ENCODE measurements at places on chromosomes 4 and X. TPM values are rescaled to one million over a fixed set of nuclear protein-coding genes. Genes with fewer than 3 reads are reported as not detected.

DNA sequence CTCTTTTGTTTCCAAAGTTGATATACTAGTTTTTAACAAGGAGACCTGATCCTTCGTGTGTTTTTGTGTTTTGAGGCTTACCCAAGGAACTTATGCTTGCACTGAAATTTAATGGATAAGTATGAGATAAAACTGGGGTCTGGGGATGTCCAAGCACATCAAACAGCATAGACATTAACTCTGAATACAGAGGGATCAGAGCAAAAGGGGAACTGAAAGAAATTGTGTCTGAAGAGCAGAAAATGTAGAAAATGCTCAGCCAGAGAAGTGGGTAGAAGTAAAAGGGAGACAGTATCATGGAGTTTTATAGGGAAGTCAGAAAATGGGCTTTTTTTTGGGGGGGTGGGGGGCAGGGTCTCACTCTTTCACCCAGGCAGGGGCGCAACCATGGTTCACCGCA is 695.4 kb downstream of the ARAP2 start:
- no peak for DNase-seq
- H3K27ac ChIP-seq, result no peak overlapping the region
- no peaks in the 10 kb centered on the region for H3K27me3 ChIP-seq
- H3K4me3 ChIP-seq, result no peak overlapping the region
- H3K4me1 ChIP-seq, result no peaks in the 10 kb centered on the region

GRCh38 chr4:139794158-139794954 is 128.7 kb downstream of the MGST2 start:
- H3K27me3 ChIP-seq, result peaks cover 27% of the 10 kb centered on the region
- H3K4me1 ChIP-seq, result peaks cover 6% of the 10 kb centered on the region
- H3K36me3 ChIP-seq, result no peaks in the 10 kb centered on the region
- H3K4me3 ChIP-seq, result no peak overlapping the region
- H3K27ac ChIP-seq, result no peak overlapping the region

- no peaks in the 10 kb centered on the region for H3K27me3 ChIP-seq
- no peaks in the 10 kb centered on the region for H3K4me1 ChIP-seq
- H3K4me3 ChIP-seq, result no peak overlapping the region
Measured at GRCh38 chr4:72302981-72303704, 265.9 kb downstream of the ADAMTS3 start.

GRCh38 chr4:164428561-164428960 is 325.4 kb upstream of the SMIM31 start:
- H3K27ac ChIP-seq, result no peak overlapping the region
- no peaks in the 10 kb centered on the region for H3K36me3 ChIP-seq
- DNase-seq, result no peak
- H3K4me3 ChIP-seq, result no peak overlapping the region

DNA sequence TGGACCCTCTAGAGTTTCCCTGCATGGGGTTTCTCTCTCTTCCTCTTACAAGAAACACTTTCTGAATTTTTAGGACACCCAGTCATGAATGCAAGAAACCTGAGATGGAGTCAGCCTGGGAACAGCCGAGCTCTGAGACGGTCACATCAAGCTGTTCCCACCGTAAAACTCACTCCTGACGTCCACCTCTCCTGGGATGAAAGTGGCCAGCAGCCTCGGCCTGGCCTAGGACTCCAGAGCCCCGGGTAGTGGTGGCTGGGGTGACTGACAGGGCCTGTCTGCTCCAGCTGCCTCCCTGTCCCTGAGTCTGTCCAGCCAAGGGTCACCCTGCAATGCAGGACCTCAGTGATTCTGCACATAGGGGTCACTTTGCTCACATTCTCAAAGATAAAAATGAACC is 217.8 kb downstream of the SHOX start:
- DNase-seq, result no peak
- H3K27ac ChIP-seq, result no peak overlapping the region
- no peak overlapping the region for H3K4me3 ChIP-seq

DNA sequence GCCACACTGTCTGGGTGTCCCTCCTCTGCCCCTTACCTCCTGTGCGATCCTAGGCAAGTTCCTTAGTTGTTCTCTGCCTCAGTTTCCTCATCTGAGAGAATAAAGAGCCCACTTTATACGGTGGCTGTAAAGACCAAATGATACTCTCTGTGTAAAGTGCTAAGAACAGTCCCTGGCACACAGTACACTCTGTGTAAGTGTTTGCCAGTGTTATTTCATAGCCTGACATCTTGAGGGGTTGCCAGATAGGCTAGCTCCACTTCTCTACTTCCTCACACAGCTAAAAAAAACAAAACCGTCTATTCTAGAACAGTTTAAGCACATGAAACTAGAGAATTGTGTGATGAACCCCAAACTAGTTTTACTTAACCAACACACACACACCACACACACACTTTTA is 17.1 kb downstream of the SPON2 start:
- DNase-seq, result no peak
- no peak overlapping the region for H3K4me3 ChIP-seq
- no peak overlapping the region for H3K27ac ChIP-seq

DNA sequence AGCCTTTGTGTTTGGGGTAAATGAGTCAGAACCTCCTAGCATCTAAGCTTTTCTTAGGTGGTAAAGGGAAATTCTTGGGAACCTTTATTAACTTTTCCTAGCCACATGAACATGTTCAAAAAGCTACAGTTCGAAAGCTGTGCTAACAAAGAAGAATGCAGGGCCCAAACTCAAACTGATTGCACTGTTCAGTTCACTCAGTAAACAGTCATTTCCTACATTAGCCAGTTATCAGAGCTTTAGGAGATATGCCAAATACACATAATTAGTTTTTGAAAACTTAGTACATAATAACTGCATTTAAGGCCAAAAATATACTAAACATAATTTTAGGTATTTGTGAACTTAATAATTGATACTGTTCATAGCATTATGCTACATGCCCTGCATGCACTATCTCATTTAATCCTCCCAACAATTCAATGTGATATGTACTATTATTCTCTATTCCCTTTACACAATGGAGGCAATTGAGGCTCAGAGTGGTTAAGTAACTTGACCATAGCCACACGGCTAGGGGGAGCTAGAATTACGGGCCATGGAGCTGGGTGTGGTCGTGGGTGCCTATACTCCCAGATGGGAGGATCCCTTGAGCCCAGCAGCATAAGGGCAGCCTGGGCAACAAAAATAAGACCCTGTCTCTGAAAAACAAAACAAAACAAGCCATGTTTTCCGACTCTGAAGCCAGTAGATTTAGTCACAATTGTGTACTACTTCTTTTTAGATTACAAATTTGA is 43.9 kb upstream of the PDGFRA start:
- H3K27me3 ChIP-seq, result no peaks in the 10 kb centered on the region
- H3K4me1 ChIP-seq, result no peaks in the 10 kb centered on the region
- no peak overlapping the region for H3K4me3 ChIP-seq
- H3K27ac ChIP-seq, result no peak overlapping the region
- DNase-seq, result no peak
- H3K36me3 ChIP-seq, result no peaks in the 10 kb centered on the region

GRCh38 chrX:72715546-72715945 is 1.4 kb upstream of the PHKA1 start:
- H3K27me3 ChIP-seq, result peaks cover 8% of the 10 kb centered on the region
- no peak for DNase-seq
- H3K4me1 ChIP-seq, result peaks cover 11% of the 10 kb centered on the region

DNA sequence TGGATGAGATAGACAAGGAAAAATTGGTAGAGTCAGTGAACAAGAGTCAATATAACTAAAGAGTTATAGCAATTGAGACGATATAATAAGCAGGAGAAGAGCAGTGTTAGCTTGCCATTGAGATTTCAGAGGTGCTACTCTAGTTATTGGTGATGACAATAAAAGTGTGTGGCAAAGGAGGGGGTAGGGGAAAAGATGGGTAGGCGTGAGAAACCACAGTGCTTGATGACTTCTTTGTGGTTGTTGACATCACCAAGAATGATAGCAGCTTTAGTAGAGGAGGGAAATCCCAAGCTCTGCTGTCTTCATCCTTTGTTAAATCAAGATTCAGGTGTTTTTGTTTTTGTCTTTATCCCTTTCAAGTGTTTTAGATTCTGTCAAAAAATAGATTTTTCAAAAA is 179.9 kb upstream of the PPP3CA start:
- H3K36me3 ChIP-seq, result peaks cover 9% of the 10 kb centered on the region
- peaks cover 19% of the 10 kb centered on the region for H3K27me3 ChIP-seq
- peaks cover 19% of the 10 kb centered on the region for H3K4me1 ChIP-seq
- H3K4me3 ChIP-seq, result no peak overlapping the region
- DNase-seq, result peak; percentile 85
- peak overlapping the region; percentile 65 for H3K27ac ChIP-seq

GRCh38 chrX:27728291-27728690 is 79.5 kb upstream of the MAGEB10 start:
- H3K4me1 ChIP-seq, result no peaks in the 10 kb centered on the region
- no peaks in the 10 kb centered on the region for H3K36me3 ChIP-seq
- no peak overlapping the region for H3K4me3 ChIP-seq
- no peak overlapping the region for H3K27ac ChIP-seq

DNA sequence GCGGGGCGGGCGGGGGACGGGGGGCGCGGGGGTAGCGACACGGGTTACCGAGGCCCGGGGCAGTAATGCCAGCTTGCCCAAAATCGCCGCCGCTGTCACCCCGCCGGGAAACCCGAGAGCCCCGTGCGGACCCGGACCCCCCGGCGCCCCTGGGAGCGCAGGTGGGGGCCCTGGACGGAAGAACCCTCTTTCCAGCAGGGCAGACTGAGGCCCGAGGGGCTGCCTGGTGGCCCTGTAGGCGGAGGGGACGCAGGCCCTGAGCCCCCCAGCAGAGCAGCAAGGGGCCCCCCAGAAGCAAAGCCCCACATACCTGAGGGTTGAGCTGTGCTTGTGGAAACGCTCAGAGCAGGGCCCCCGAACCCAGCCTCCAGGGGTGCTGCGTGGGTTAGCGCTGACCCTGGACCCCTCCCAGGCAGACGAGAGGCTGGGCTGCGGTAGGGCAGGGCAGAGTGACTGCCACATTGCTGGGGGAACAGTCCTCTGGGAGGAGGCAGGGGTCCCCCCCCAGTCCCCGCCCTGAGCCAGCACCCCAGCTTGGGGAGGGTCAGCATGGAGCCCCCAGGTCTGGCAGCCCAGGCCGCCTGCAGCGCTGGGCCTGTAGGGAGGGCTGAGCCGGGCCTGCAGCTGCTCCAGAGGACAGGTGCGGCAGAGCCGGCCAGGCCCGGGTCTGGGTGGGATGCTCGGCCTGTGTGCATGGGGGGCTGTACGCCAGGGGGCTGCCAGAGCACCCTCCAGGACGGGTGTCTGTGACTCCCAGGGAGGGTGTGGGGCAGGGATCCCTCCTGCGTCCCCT is 646 bp downstream of the DOK7 start:
- H3K4me1 ChIP-seq, result no peaks in the 10 kb centered on the region
- H3K27ac ChIP-seq, result no peak overlapping the region
- H3K27me3 ChIP-seq, result peaks cover 15% of the 10 kb centered on the region
- no peaks in the 10 kb centered on the region for H3K36me3 ChIP-seq
- H3K4me3 ChIP-seq, result no peak overlapping the region
- no peak for DNase-seq

- peaks cover 10% of the 10 kb centered on the region for H3K27me3 ChIP-seq
- H3K36me3 ChIP-seq, result no peaks in the 10 kb centered on the region
- H3K4me1 ChIP-seq, result no peaks in the 10 kb centered on the region
Measured at GRCh38 chr4:3324093-3324815, 31.4 kb downstream of the RGS12 start.

- peaks cover 52% of the 10 kb centered on the region for H3K4me1 ChIP-seq
- H3K4me3 ChIP-seq, result no peak overlapping the region
- H3K27ac ChIP-seq, result peak overlapping the region; percentile 14
- H3K27me3 ChIP-seq, result no peaks in the 10 kb centered on the region
Measured at GRCh38 chr4:38982361-38983095, 49.7 kb downstream of the TMEM156 start.

GRCh38 chr4:28508636-28509035 is 1648.0 kb downstream of the STIM2 start:
- H3K4me3 ChIP-seq, result no peak overlapping the region
- no peaks in the 10 kb centered on the region for H3K27me3 ChIP-seq
- no peak for DNase-seq
- H3K36me3 ChIP-seq, result no peaks in the 10 kb centered on the region
- H3K4me1 ChIP-seq, result no peaks in the 10 kb centered on the region

DNA sequence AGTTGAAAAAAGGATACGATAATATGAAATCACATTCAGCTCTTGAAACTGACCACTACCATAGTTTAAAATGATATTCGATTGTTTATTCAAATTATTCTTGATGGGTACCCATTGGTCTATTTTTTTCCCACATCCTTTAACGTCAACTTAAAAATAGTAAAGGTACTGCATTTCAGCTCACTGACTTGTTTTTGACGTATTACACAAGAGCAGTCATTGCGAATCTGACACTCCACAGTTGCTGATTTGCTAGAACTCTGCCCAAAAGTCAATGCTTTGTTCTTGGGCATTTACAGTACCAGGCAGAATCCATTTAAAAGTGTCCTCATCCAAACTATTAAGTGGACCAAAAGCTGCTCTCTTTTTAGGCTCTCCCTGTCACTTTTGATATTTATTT is 1.2 kb upstream of the PDS5A start:
- peaks cover 30% of the 10 kb centered on the region for H3K4me1 ChIP-seq
- H3K4me3 ChIP-seq, result peak overlapping the region; percentile 23
- no peak for DNase-seq
- no peaks in the 10 kb centered on the region for H3K27me3 ChIP-seq
- no peak overlapping the region for H3K27ac ChIP-seq

- DNase-seq, result no peak
- no peaks in the 10 kb centered on the region for H3K27me3 ChIP-seq
- H3K27ac ChIP-seq, result no peak overlapping the region
- H3K36me3 ChIP-seq, result no peaks in the 10 kb centered on the region
- H3K4me3 ChIP-seq, result no peak overlapping the region
Measured at GRCh38 chr4:21507439-21507838, 441.1 kb downstream of the KCNIP4 start.

DNA sequence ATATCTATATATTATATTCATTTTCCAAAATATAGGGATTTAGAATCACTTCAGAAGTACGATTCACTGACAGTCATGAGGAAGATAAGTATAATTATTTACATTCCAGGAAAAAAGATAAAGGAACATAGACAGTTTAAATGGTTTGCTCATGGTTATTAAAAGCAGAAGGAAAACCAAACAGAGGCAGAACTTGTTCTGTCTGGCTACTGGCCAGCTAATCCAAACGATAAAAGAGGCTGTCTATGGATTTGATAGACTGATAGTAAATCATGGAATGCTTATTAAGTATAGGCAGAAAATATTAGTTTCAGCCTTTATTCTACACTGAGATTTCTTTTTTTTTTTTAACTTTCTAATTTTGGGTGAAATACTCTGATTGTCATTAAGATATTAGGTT is 50.2 kb downstream of the RPGR start:
- no peaks in the 10 kb centered on the region for H3K27me3 ChIP-seq
- DNase-seq, result no peak
- no peak overlapping the region for H3K4me3 ChIP-seq
- H3K27ac ChIP-seq, result no peak overlapping the region
- H3K36me3 ChIP-seq, result no peaks in the 10 kb centered on the region

The CSAG1 gene
- not detected for total RNA-seq

The ATP2B3 gene
- not detected for total RNA-seq

The SLC6A14 gene
- not detected for total RNA-seq

The YTHDC1 gene
- total RNA-seq, result 70.7 TPM

The TRIM75 gene
- not detected for total RNA-seq

The DOCK11 gene
- total RNA-seq, result 57.1 TPM
